Natural killer cell (primary cell): ENCODE measurements at places on chromosomes 16 and 17. TPM values are rescaled to one million over a fixed set of nuclear protein-coding genes. Genes with fewer than 3 reads are reported as not detected.
A peak's percentile ranks its signal among the peaks of the same experiment; 100 is the strongest.

GRCh38 chr17:4267402-4267801 is 3.6 kb upstream of the ANKFY1 start:
- no peak overlapping the region for H3K27ac ChIP-seq
- H3K36me3 ChIP-seq, result peaks cover 11% of the 10 kb centered on the region
- DNase-seq, result no peak
- H3K27me3 ChIP-seq, result no peaks in the 10 kb centered on the region
- peaks cover 15% of the 10 kb centered on the region for H3K4me1 ChIP-seq

- H3K36me3 ChIP-seq, result peaks cover 7% of the 10 kb centered on the region
- H3K27me3 ChIP-seq, result no peaks in the 10 kb centered on the region
- no peak overlapping the region for H3K27ac ChIP-seq
- no peak overlapping the region for H3K4me3 ChIP-seq
Measured at GRCh38 chr17:66786107-66786506, 48.8 kb upstream of the CACNG5 start.

- H3K4me3 ChIP-seq, result no peak overlapping the region
- peaks cover 90% of the 10 kb centered on the region for H3K4me1 ChIP-seq
- no peak overlapping the region for H3K27ac ChIP-seq
Measured at GRCh38 chr16:89444151-89444723, 46.1 kb downstream of the ANKRD11 start.

- no peak for DNase-seq
- H3K36me3 ChIP-seq, result no peaks in the 10 kb centered on the region
- peaks cover 53% of the 10 kb centered on the region for H3K4me1 ChIP-seq
- peaks cover 5% of the 10 kb centered on the region for H3K27me3 ChIP-seq
- H3K4me3 ChIP-seq, result no peak overlapping the region
Measured at GRCh38 chr17:79936050-79936449, 96.8 kb upstream of the CBX4 start.

Gene HSD17B1
- 1.6 TPM for total RNA-seq

GRCh38 chr16:64478252-64478906 is 643.5 kb downstream of the CDH11 start:
- no peaks in the 10 kb centered on the region for H3K27me3 ChIP-seq
- no peak for DNase-seq
- H3K4me1 ChIP-seq, result no peaks in the 10 kb centered on the region

DNA sequence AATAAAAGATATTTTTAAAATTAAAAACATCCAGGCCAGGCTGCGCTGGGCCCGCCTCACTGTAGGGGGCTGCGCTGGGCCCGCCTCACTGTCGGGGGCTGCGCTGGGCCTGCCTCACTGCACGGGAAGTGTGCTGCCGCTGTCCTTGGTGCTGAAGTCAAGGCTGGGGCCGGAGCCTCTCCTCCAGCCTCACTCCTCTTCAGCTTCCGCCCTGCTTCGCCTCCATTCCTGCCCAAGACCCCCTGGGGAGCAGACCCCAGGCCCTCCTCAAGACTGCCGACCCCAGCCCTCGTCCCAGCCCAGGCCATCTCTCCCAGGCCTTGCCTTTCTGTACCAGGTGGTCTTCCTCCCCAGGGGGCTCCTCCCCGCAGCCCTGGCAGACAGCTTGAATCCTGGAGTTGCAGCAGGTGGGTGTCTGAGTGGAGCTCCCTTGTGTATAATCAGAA is 26.2 kb downstream of the ENDOV start:
- H3K27ac ChIP-seq, result no peak overlapping the region
- H3K4me3 ChIP-seq, result no peak overlapping the region
- no peaks in the 10 kb centered on the region for H3K36me3 ChIP-seq
- peak; percentile 76 for DNase-seq

GRCh38 chr16:53968454-53968853 is 264.5 kb downstream of the FTO start:
- H3K4me3 ChIP-seq, result no peak overlapping the region
- DNase-seq, result no peak
- H3K27ac ChIP-seq, result no peak overlapping the region
- H3K4me1 ChIP-seq, result no peaks in the 10 kb centered on the region
- H3K27me3 ChIP-seq, result no peaks in the 10 kb centered on the region

Gene JUP
- 1.8 TPM for total RNA-seq

DNA sequence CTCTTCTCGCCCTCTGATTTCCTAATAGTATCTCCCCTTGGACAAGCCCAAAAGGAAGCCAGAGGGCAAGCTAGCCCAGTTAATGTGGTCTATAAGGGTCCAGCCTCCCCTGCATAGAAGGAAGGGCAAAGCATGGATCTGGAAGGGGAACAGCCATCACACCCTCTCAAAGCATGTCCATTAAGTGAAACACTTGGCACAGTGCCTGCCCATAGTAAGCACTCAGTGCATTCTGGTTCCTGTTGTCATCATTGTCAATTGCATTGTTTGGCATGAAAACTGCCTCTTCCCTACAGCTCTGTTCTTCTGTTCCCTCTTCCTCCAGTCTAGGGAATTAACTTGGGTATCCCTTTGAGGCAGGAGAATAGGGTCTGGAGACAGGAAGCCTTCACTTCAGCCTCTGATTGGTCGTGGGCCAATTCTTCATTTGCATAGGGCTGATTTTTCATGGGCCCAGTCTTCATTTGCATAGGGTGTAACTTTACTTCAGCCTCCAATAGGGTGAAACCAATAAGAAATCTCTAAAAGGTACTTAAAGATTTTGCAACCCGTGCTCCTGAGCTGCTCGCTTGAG is 81.4 kb downstream of the C17orf67 start:
- peaks cover 13% of the 10 kb centered on the region for H3K4me1 ChIP-seq
- no peaks in the 10 kb centered on the region for H3K36me3 ChIP-seq
- DNase-seq, result no peak

DNA sequence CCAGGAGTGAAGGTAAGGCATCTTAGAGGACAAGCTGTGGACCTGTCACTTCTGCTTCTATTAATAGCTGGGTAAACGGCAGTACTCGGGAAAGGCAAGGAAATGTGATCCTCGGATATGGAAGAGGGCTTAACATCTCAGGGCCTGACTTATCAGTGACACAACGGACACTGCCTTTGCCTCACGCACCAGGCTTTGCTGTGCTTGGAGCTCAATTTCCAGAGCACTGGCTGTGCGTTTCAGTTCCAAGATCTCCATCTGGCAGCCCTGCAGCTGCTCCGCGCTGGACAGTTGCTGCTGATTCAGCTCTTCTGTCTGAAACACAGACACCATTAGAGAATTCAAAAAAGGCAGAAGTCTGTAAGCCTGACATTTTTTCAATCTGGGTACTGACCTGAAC is 3.5 kb downstream of the KRT40 start:
- no peaks in the 10 kb centered on the region for H3K36me3 ChIP-seq
- no peak overlapping the region for H3K27ac ChIP-seq
- no peak for DNase-seq
- no peaks in the 10 kb centered on the region for H3K27me3 ChIP-seq
- no peak overlapping the region for H3K4me3 ChIP-seq
- no peaks in the 10 kb centered on the region for H3K4me1 ChIP-seq

DNA sequence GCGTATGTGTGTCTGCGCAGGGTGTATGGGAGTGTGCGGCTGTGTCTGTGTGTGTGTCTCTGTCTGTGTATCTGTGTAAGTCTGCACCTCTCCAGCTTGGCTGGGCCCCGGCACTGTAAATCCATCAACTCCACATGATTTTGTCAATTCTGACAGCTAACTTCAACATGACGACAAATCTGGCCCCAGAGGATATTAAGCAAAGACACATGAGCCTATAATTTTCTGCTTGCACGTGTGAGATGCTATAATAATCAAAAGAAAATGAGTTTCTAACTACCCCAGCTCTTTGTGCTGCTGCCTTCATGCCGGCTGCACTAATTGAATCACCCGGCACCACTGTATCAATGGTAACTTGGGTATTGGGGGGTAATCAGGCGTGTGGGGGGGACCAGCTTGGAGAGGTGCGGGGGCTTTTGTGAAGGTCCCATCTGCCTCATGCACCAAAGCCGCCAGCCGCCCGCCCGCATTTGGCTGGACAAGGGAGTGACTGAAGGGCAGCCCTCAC is 57.6 kb upstream of the LHX1 start:
- DNase-seq, result no peak
- no peaks in the 10 kb centered on the region for H3K4me1 ChIP-seq
- H3K36me3 ChIP-seq, result no peaks in the 10 kb centered on the region
- H3K27ac ChIP-seq, result no peak overlapping the region
- no peak overlapping the region for H3K4me3 ChIP-seq

- no peaks in the 10 kb centered on the region for H3K36me3 ChIP-seq
- H3K27me3 ChIP-seq, result no peaks in the 10 kb centered on the region
- H3K4me3 ChIP-seq, result peak within 1 kb of the TSS; percentile 79
- H3K4me1 ChIP-seq, result peaks cover 19% of the 10 kb centered on the region
- DNase-seq, result peak; percentile 83
Measured at GRCh38 chr17:42798383-42799380, at the start of the genes CNTD1 and COA3. Gene CNTD1 (plus strand): TSS chr17:42798861. CDS start chr17:42799068, 207 bp downstream. Gene COA3 (minus strand): TSS chr17:42798704. CDS start chr17:42798681, 23 bp downstream.
